ENCODE measurements at places on chromosomes 3 and 15. TPM values are rescaled to one million over a fixed set of nuclear protein-coding genes. Genes with fewer than 3 reads are reported as not detected.

EIF3J gene
- total RNA-seq: 33.9 TPM

SPATA12 gene
- not detected for total RNA-seq

TRPC1 gene
- total RNA-seq: 12.5 TPM

TMEM158 gene
- 18.3 TPM for total RNA-seq

GOLGA6D gene
- total RNA-seq: not detected

POLR2M gene
- 203 TPM for total RNA-seq

CNTN3 gene
- not detected for total RNA-seq

Data from cardiac ventricle fibroblast (primary cell).